ENCODE measurements at places on chromosomes 2 and 18.

- DNase-seq = no peak
Observed at GRCh38 chr18:62900132-62900883, 185.0 kb downstream of the PHLPP1 start.

GRCh38 chr2:166932032-166932431 is 43.8 kb downstream of the XIRP2 start:
- DNase-seq = no peak

DNA sequence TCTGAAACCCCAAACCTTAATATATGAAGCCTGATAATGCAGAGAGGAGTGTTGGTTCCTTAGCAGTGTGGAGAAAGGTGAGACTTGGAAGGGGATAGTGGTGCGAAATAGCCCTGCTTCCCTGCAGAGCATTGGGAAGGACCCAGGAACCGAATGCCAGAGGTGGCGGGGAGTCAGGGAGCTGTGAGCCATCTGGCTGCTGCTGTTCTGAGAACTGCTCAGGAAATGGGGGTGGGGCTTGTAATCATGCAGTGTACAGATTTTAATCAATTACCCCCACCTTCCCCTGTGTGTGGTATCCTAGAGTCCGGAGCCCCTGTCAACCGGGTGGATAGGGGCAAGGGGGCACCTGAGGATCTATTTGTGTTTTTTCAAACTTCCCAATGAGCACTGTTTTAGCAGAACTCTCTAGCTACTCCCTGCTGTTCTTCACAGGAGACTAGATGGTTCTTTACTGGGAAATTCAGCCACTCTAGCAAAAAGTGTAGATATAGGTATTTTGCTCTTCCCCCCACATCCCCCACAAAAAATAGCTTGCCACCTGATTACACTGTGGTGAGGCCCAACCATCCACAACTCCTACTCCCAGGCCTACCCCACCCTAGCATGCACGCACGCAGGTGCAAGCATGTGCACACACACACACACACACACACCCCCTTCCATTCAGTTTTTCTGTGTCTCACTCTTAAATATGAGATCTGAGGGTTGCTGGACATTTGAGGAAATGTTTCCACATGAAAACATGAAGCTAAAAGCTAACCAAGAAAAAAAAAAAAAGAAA is 30.1 kb upstream of the MBOAT2 start:
- no peak for DNase-seq

DNA sequence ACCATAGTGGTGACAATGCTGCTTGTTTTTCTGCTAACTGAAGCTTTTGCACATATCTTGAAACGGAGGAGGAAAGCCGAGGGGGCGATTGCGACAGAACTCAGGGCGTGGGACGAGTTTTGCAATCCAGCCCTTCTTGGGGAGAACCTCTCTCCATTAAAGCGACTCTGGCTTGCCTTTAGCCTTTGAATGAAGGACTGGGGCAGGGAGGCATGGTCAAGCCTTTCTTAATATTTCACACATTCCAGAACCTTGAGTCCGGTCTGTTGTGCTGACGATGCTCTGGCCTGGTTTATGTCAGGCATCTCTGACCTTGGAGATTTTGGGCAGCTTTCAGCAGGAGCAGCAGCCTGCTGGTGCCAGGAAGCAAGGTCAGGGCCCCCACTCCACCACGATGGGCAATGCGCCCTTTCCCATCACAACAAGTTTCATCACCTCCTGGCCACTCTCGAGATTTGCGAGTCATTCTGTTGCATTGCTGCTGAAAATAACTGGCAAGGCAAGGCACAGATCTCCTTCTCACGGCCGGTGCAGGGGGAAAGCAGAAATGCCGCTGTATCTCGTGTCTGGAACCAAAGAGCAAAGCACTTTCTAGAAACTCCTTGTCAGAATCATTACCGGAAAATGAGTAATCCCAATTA is 10.8 kb downstream of the EMILIN2 start:
- DNase-seq = no peak

GRCh38 chr2:102446936-102447335 is 24.0 kb downstream of the IL18RAP start:
- no peak for DNase-seq

- no peak for DNase-seq
Observed at GRCh38 chr2:54859997-54860701, 136.7 kb downstream of the EML6 start.

DNA sequence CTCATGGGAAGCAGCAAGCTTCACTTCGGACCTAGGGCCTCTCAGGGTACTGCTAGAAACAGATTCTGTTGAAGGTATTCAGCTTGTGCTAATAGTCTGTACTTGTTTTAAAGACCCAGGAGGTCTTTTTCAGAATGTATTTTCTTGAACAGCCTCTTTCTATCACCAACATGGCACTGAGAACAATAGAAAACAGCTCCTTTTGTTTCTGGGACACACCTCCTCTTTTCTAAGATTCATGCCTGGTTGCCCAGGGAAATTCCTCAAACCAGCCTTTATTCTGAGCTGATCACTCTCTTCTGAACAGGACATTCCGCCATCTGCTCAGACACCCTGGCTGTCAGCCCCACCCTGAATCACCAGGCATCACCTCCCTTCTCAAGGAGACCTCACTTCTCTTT is 389.6 kb downstream of the TGIF1 start:
- no peak for DNase-seq

DNA sequence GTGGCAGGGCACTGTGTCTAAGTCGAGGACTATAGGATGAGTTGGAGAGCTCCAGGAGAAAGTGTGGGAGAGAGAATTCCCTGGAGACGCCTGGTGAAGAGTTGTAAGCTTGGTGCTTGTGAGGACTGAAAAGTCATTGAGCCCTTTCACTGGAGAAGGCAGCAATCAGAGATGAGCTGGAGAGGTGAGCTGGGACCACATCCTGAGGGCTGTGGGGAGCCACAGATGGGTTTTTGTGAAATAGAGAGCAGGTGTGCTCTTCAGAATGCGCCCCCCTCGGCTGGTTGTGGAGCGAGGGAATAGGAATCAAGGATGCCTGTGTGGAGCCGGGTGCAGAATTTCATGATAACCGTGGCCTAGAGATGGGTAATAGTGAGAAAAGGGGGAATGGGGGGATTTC is 224.3 kb downstream of the KLHL29 start:
- no peak for DNase-seq

- DNase-seq = no peak
Observed at GRCh38 chr2:30565851-30566358, 118.9 kb downstream of the LCLAT1 start.
